ENCODE measurements at places on chromosomes 16 and 17. TPM values are rescaled to one million over a fixed set of nuclear protein-coding genes. Genes with fewer than 3 reads are reported as not detected.
A peak's percentile ranks its signal among the peaks of the same experiment; 100 is the strongest.

- DNase-seq: no peak
Measured at GRCh38 chr17:60231234-60231633, 81.5 kb downstream of the CA4 start.

Gene ZP2
- total RNA-seq: not detected

Gene CNTNAP4
- not detected for total RNA-seq

DNA sequence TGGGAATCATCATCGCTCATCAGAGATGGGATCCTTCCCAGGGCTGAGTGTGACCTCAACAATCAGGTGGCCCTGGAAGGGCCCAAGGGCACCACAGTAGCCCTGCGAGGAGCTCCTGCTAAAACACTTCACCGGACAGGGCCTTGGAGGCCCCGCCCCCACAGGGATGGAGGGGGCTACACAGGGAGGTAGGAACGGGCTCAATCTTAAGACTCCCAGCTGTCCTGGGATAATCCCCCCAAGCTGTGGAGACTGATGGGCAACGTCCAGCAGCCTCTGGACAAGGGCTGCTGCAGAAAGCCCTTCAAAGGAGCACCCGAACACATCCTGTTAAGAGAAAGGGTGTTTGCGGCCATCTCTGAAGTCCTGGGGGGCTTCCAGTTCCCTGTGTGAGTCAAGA lies 60.4 kb downstream of the ZNF423 start:
- no peak for DNase-seq

DNA sequence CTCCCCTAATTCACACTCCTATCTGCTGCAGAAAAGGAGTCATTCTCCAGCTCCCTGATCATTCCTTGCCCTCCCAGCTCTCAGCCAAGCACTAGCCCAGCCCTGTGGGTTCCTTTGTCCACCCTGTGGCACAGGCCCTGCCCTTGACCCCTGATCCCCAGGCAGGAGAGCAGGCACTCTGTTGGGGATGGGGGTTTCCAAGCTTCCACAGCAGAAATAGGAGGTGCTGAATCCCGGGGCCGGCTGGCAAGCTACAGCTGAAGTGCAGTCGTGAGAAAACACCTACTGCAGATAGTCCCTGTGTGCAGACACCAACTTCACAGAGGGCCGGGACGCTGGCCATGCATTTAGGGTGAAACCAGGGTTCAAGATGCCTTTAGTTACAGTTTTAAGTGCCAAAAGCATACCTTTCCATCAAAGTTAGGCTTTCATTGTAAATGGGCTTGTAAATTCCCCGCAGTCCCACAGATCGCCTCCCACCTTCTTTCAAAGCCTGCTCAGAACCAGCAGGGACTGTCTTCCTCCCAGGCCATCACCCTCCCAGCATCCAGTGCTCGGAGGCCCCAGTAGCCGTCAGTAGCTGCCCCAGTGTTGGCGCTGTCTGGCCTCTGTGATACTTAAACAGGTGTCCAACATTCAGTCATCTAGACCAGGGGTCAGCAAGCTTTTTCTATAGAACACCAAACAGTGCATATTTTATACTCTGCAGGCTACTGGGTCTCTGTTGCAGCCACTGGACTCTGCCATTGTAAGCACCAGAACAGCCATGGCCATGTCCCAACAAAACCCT lies 10.6 kb downstream of the CPSF4L start:
- no peak for DNase-seq

GRCh38 chr16:11781773-11782172 lies 15.3 kb downstream of the ZC3H7A start:
- DNase-seq: no peak

DNA sequence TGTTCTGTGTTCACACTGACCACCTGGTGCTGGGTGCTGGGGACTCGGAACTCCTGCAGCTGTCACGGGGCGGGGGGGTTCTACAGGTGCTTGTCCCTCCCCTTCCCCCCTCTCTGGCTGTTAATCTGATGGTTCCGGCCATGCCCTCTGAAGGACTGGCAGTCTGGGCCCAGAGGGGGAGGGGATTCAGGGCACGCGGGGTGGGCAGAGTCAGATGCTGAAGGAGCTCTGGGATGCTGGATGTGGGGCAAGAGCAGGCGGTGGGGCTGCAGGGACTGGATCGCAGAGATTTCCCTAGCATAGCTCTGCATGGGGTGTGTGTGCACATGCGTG lies 5.4 kb upstream of the TBX21 start:
- DNase-seq: peak; percentile 39

GRCh38 chr16:75202069-75202590 lies 4.8 kb downstream of the CTRB2 start:
- DNase-seq: peak; percentile 21

GRCh38 chr16:55351936-55352335 lies 27.9 kb downstream of the IRX6 start:
- no peak for DNase-seq

- DNase-seq: no peak
Measured at GRCh38 chr16:85327731-85328675, 215.7 kb upstream of the CIBAR2 start.

- peak; percentile 71 for DNase-seq
Measured at GRCh38 chr17:42782166-42783061, 2.0 kb downstream of the WNK4 start.

DNA sequence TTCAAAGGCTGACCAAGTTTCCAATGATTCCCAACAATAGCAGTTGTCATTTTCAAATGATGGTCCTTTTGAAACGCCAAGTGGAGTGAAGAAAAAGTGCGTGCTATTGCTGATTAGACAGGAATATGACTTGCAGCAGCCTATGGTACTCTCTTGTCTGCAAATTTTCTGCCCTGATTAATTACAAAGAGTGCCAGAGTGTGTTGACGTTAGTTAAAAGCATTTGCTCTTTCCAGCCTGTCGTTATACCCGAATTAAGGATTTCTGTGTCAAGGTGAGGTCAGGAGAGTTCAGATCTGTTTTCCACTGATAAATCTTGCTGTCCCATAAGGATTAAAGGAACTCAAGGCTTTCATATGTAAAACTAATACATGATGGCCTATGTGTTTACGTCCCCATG lies 75.0 kb upstream of the ADAMTS18 start:
- DNase-seq: no peak

- DNase-seq: no peak
Measured at GRCh38 chr16:85104821-85105391, 7.4 kb downstream of the CIBAR2 start.

Gene TMC8
- total RNA-seq: 11.4 TPM

Gene ARL5C
- not detected for total RNA-seq

DNA sequence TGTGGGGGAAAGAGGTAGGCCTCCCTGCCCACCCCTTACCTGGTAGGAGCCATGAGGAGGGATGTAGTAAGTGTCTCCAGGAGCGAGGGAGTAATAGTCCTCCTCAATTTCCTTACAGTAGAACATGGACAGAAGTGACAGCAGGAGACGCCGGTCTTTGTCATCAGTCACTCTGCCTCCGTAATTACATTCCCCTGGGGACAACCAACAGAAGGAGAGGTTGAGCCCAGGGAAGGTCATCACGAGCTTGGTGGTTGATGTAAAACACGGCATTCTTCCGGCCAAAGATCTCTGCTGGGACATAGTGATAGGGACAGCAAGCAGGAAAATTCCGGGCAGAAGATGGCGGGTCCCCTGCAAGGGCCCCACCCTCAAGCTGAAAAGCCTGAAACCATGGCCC lies 47.9 kb downstream of the LYRM1 start:
- DNase-seq: no peak

Gene WNT9B
- not detected for total RNA-seq

Gene NOXO1
- total RNA-seq: 39.9 TPM

DNA sequence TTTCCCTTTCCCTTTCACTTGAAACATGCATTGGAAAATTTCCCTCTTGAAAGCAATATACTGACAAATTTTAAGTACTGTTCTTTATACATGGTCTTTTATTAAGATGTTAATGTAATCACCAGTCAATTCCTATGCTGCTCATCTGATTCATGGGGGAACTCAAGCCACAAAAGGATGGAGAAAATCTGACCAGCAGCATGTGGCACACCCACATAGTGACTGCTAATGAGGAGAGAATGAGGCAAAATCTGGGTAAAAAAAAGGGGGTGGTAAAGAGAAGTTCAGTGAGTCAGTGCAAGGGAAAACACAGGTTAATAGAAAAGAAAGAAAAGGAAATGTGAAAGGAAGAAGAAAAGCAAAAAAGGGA lies 11.3 kb downstream of the RFFL start:
- DNase-seq: no peak

Gene KRT23
- total RNA-seq: not detected

Gene ACSM3
- total RNA-seq: 45.1 TPM

Measured in mucosa of descending colon (tissue), 3 donors.